ENCODE measurements at places on chromosomes 2 and 18.

GRCh38 chr2:11030909-11031308 lies 119.2 kb downstream of the KCNF1 start:
- DNase-seq, result no peak

DNA sequence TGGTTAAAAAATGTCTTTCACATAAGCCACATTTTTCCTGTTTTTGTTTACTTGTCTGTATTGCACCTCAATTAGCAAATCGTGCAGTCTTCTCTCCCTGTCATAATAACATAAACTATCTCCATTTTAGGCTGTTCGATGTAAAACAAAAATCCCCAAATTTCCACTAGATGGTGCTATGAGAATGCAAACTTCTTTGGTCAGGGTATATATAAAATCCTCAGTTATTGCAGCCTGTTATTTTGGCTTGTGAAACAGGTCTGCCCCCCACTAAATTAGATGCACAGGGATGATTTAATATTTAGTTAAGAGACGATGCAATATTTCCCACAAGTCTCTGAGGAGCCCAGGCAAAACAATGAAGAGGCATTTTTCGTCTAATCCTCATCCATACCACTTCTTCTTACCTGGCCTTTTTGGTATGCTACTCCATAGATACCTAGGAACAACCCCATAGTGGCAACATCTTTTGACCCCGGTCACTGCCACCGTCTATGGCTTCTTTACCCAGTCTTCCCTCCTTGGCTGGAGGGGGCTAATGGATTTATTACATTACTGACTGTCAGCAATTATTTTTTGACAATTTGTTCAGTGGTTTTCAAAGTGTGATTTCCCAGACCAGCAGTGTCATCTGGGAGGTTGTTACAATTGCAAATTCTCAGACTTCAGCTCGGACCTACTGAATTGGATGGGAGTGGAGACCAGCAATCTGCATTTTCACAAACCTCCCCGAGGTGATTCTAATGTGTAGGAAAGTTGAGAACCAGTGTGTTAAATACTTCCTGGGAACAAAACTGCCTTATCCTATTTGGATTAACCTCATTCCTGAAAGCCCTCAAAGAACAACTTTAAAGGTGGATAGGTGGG lies 117.4 kb upstream of the CWC22 start:
- DNase-seq, result no peak

DNA sequence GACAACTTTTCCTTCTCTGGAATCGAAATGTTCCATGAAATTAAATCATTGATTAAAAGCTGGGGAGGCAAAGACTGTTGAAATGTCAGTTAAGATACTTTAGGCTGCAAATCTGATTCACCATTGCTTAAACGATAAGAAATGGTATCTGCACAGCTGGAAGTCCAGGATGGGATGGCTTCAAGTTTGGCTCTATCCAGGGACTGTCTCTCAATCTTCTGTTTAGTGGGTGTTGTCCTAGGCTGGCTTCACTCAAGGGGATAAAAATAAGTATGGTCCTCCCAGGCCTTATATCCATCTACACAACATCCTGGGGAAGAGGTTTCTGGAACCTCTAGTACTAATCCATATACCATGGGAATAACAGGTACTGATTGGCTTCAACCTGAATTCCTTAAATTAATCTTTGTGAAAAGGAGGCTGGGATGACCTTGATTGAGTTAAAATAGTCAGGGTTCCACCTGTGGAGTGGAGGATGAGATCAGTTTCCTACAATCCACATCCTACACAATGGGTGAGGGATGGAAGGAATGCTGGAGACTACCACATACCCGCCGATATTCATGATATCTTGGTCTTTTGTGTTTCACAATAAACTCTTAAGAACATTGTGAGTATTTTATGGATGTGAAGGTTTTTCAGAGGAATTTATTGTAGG lies 156.0 kb upstream of the L3MBTL4 start:
- no peak for DNase-seq

GRCh38 chr2:170530284-170530745 lies 184.8 kb upstream of the SP5 start:
- DNase-seq, result peak; percentile 2

GRCh38 chr2:217820091-217820819 lies 182.5 kb downstream of the TNS1 start:
- DNase-seq, result no peak

GRCh38 chr2:16259010-16259409 lies 318.7 kb downstream of the MYCN start:
- no peak for DNase-seq

DNA sequence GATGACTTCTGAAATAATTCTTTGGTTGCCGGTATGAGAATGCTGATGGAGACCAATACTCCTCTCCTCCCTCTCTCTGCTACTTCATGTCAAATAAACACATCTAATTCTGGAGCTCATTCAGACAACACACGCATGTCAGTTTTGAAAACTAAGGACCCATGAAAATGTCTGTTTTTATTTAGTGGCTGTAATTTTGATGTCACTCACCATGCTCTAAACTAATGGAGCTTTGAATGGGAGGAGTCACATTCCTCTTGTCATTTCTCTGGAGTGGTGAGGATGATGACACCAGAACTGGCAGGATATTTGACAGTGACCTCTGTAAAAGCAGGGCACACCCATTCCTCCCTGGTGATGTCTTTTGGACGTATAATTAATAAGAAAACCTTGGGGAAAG lies 163.0 kb downstream of the PHLPP1 start:
- no peak for DNase-seq

DNA sequence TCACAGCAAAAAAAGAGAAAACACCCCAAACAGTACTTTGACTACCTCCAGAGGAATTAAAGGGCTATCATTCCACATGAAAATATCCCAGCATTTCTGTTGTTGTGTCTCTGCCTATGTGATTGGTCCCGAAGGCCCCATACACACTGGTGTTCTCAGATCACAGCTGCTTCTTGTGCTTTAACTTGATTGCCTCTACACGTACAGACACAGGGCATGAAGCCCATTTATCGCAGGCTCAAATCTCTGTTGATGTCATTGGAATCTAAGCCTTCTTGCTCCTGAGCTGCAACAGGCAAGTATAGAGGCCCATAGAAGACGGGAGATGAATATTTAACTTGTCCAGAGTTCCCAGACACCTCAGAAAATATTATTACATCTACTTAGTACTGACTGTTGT lies 405.2 kb downstream of the NCKAP5 start:
- DNase-seq, result no peak

- DNase-seq, result no peak
Measured at GRCh38 chr2:151999053-151999452, 99.8 kb downstream of the CACNB4 start.

- DNase-seq, result no peak
Measured at GRCh38 chr2:192948316-192948715, 753.6 kb upstream of the TMEFF2 start.

DNA sequence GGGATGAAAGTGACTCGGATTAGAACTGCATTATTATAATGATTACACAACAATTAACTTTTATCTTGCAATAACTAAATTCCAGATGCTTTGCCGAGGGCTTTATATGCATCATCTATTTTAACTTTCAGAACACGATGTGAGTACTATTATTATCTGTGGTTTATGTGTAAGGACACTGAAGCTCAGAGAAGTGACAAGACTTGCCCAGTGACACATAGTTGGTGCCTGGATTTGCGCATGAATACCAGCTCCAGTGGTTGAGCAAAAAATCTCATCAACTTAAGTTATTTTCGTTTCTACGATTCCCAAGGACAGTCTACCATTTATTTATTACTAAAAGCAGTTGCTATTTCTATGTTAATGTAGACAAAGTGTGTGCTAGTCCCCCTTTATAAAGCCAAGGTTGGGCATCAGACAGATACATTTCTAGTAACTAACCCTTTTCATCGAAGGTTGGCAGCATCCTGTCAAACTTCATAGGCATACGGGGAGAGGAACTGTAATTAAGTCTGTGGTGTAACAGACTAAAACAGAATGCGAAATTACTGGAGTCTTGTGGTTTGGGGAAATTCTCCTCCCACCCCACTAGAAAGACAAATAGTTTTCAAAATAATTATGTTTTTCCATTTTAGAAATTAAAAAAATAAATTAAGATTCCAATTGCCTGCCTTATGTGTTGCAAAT lies 73.2 kb upstream of the BOD1L2 start:
- DNase-seq, result no peak

DNA sequence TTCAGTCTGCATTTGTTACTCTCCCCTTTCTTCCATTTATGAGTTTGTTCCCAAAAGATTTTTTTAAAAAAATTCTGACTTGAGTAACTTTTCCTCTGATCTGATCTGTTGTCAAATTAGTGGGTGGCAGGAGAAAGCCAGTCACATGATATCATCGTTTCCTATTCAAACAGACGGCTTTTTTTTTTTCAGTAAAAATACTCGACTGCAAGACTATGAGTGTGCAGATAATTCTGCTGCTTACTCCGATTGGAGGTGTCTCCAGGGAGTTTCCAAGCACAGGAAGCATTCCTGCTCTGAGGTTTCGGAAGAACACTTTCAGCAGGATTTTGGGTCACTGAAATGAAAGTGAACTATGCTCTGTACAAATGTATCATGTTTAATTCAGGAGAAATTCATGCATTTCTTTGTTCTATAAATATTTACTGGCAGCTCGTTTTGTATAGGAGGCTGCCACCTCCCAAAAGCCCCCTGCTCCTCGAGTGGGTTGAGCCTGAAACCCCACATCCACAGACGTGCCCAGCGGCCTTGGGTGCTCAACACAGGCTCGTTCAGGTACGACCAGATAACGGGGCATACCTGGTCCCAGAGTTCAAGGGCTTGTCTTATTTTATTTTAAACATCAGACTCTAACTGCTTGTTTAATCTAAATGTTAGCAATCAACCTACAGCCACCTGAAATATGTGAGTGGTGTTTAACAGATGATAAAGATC lies 126.9 kb upstream of the ZNF516 start:
- no peak for DNase-seq

- DNase-seq, result no peak
Measured at GRCh38 chr2:16441431-16441830, 224.2 kb downstream of the CYRIA start.

DNA sequence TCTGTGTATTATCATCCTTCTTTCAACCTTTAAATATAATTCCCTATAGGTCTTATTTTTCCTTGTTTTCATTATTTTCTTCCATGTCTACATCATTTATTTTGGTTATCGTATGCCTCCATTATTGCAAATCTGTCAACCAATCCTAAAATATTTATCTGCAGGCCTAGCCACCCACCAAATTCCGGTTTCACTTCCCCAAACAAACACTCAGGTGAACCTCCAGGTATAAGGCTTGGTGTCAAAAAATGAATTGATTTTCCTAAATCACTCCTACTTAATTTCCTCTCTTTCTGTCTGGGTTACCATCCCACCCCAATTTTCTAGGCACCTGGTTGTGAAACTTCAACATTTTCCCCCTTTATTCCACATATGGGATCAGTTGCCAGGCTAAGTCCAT lies 111.9 kb upstream of the LINC00305 start:
- DNase-seq, result no peak

- no peak for DNase-seq
Measured at GRCh38 chr2:101219246-101219645, 33.4 kb upstream of the CNOT11 start.

GRCh38 chr2:215436705-215437565 lies 1.1 kb upstream of the FN1 start:
- DNase-seq, result no peak

DNA sequence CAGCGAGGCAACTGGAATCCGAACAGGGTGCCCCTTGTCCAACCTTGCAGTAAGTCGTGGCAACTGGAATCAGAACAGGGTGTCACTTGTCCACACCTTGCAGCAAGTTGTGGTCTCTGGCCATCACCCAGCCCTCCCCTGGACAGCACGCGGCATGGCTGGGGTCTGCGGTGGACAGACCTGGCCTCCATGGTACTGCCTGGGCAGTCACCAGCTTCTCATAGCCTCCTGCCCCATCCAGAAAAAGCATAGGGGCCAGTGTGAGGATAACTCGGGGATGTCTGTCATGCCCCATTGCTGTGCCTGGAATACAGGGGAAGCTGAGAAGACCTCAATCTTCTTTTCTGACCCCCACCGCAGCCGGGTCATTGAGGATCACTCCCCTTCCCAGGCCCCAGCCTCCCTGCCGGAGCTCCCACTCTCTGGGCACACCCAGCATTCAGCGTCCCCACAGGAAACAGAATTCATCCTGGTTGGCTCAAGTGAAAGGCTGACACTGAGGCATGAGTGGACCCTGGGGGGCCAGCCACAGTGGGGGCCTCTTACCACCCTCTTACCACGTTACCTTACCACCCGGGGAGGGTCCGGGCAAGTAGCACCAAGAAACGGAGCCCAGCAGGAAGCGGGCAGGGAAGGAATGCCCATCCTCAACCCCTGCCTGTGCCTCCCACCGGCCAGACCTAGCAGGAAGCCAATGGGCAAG lies 68.0 kb upstream of the RAB6C start:
- no peak for DNase-seq

GRCh38 chr2:135844301-135844895 lies 7.4 kb upstream of the LCT start:
- DNase-seq, result no peak

DNA sequence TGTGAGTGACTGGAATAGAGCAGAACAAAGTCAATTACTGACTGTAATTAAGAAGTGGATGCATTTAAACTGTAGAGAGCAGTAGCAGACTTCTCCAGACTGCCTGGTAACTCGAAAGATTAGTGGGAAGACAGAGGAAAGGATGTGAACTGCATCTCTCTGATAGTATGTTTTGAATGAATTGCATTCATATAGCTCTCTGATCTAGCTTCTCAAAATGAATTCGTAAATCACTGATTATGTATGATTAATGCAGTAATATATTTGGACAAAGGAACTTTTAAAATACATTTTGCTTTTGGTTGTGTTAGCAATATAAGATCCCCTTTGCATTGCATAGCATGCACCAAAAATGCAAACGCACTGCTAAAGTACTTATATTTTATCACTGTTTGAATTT lies 304.0 kb downstream of the ARHGAP15 start:
- no peak for DNase-seq

- DNase-seq, result no peak
Measured at GRCh38 chr2:191144217-191144616, 6.6 kb downstream of the STAT4 start.

DNA sequence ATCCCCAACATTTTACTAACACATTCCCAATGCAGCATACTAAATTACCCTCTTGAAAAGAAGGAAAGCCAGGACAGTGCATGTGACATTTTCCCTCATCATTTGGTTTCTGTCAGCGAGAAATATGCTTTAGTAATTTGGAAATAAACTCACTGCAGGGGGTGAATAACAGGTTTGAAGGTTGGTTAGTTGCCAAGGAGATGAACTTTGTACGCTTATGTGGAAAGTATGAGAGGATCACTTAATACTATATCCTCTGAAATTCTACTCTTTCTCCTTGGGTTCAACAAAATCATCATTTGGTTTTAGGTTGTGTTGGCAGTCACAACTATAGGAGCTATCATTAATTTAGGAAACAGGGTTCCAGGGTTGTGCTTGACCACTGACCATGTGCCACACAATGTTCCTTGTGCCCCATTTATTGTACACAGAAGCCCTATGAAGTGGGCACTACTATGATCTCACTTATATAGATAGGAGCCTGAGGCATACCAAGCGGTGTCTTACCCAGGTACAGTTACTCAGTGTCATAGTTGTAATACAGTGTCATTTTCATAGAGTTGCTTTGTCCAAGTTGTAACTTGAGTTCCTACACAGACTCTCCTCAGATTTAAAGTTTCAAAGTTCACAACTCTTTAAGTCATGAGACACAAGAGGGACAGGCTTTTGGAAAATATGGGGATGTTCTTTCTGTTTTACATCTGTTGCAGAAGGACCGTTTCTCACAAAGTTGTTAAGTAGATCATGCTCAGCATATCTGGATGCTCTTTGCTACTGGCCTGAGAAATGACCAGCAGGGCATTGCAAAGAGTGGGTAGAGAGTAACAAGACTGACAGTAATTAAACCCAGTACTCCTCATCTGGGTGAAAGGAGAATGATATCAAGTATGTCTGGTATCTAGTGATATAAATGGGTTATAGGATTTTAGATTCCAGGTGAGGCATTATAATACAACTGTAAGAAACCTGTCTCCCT lies 91.8 kb downstream of the MAP4K4 start:
- DNase-seq, result no peak

Data from nucleus accumbens (tissue), 56 donors.